ENCODE measurements at places on chromosomes 3 and 15.

- no peak for DNase-seq
These were observed 72.7 kb downstream of the HMG20A start for GRCh38 chr15:77493324-77493907.

GRCh38 chr3:191105418-191105817, 93.6 kb upstream of the OSTN start:
- no peak for DNase-seq

DNA sequence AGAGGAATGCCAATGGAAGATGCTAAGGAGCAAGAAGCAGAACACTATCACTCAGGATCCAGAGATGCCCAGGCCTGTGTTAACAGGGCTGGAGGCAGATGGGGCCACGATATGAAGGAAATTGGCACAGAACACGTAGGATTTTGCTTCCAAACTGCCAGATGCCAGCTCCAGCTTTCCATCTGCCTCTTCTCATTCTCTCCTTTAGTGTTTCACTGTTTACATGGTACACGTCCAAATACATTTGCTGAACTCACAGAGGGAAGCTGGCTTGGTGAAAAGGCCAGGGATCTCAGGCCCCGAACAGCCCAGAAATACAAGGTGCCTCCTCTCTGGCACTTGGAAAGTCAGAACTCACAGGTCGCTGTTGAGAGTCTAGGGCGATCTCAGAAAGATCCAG, 187.0 kb downstream of the NTRK3 start:
- no peak for DNase-seq

DNA sequence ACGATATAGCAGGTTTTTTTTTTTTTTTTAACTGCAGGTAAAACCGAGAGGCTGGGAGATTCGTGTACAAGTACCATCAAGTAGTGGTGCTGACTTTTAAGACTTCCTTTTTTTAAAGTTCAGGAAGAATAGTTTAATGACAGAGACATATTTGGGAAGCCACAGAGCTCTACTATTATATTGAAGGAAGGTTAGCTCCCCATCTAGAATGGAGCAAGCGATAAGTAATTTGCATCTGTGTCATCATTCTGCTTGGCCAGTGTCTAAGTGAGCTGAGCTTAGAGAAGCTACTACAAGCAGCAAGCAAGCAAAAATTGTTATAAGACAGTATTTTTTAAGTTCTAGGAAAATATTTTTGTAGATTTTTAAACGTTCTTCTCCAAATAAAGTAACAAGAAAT, 203.2 kb downstream of the ATP8B4 start:
- DNase-seq, result no peak

- no peak for DNase-seq
These were observed 63.1 kb downstream of the CDC25A start for GRCh38 chr3:48125013-48125705.

DNA sequence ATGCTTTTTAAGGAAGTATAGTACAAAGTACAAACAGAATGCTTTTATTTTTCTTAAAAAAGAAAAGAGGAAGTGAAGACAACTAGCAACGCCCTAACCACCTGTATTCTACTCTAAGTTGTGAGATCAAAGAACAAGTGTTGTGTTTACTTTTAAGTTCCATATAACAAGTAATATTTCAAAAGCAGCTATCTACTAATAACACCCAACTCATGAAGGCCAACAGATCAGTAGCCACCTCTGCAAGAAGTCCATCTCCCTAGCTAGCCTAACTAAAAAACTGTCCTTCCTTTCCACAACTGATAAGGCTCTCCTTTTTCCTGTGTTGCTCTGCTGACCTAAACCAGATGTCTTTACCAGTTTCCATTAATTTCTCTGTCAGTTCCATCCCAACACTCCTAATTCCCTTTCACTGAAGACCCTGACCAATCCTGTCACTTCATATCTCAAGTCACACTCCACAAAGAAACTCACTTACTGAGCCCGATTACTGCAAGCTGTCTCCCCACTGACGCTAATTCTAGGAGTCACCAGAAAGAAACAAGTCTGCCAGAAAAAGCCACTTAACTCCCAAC, 26.9 kb downstream of the PHC3 start:
- DNase-seq, result no peak
